ENCODE measurements at places on chromosomes 3 and 15.

GRCh38 chr3:40858364-40859115, 333.8 kb downstream of the ZNF621 start:
- DNase-seq, result no peak

- no peak for DNase-seq
These were observed 62.8 kb upstream of the HERC1 start for GRCh38 chr15:63896336-63897115.

- DNase-seq, result no peak
These were observed 63.1 kb downstream of the TBL1XR1 start for GRCh38 chr3:177133860-177134815.

GRCh38 chr3:153162513-153163392, 727 bp downstream of the RAP2B start:
- DNase-seq, result no peak

DNA sequence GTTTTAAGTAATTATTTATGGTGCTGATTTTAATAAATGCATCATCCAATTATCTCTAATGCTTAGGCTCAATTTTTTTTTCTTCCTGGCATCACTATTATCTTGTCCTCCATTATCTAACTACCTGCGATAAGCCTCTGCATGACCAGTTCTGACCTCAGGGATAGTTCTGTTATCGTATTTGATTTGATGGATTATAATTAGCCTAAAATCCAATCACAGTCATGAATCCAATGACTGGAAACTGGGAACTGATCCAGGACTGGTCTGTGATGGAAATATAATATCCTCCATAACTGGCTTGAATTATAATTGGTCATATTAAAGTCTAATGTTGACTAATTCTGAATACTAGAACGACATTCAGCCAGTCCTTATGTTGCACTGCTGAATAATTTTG, 1.1 kb downstream of the MYH15 start:
- DNase-seq, result no peak

DNA sequence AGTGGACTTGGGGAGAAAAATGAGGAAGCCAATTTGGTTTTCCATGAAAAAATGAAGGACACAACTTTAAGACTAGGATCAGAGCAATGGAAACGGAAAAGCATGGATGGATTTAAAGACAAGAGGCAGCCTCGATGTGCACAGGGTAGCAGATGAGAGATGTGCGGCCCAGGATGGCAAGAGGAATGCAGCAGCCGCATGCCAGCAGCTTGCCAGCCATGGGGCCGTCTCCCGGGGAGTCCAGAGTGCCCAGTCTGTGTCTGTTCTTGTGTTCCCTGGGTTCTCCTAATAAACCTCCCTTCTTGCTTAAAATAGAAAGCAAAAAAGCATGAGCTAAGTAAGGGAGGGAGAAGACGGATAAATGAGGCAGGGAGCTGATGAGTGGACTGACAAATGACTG, 68.0 kb upstream of the IQSEC1 start:
- no peak for DNase-seq

GRCh38 chr15:89361451-89362202, 27.0 kb upstream of the POLG start:
- no peak for DNase-seq

DNA sequence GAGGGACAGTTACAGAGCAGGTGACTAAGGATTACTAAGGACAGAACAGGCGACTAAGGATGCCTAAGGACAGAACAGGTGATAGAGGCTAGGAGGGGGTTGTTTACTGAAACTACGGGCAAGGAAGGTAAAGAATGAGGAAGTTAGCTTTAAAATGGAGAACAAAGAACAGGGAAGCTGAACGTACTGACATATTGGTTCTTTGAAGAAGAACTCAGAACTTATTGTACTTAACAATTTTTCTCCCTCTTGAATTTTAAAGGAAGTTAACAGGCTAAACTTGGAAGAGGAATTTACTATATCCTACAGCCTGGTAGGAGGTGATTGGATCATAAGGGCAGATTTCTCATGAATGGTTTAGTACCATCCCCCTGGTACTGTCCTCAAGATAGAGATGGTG, 290.2 kb downstream of the SHQ1 start:
- DNase-seq, result no peak

GRCh38 chr15:76177491-76178040, 117.8 kb downstream of the TMEM266 start:
- DNase-seq, result no peak

GRCh38 chr3:124981472-124981871, 46.9 kb upstream of the MUC13 start:
- no peak for DNase-seq

DNA sequence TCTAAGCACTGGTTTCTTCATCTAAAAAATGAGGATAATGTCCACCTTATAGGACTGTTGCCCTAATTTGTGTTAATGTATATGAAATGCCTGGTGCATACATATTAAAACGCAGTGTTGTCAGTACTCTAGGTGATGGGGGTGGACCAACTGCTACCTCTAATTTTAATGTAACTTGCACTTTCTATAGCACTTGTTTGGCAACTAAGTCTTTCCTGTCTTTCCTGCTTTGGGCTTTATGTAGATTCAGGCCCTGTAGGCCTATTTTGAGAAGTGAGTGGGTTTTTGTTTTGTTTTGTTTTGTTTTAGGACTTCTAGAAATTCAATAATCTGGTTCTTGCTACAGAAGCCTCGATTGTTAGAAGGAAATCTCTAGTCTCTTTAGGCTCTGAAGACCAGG, 21.2 kb downstream of the SLC7A14 start:
- DNase-seq, result no peak

DNA sequence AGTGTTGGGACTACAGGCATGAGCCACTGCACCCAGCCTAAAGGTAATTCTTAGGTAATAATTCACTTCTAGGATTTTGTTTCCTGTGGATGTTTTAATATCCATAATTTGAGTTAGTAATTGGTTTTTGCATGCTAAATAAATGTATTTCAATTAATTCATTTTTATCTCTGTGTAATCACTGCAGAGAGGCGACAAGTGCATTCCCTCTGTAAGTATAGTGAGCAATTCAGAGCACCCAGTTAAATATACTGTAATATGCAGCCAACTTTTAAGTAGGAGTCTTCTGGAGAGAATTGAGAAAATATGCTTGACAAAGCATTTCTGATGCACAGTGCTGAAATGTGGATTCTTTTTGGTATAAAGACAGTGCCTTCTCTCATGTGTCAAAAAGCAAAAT, 5.7 kb downstream of the TBC1D23 start:
- no peak for DNase-seq

DNA sequence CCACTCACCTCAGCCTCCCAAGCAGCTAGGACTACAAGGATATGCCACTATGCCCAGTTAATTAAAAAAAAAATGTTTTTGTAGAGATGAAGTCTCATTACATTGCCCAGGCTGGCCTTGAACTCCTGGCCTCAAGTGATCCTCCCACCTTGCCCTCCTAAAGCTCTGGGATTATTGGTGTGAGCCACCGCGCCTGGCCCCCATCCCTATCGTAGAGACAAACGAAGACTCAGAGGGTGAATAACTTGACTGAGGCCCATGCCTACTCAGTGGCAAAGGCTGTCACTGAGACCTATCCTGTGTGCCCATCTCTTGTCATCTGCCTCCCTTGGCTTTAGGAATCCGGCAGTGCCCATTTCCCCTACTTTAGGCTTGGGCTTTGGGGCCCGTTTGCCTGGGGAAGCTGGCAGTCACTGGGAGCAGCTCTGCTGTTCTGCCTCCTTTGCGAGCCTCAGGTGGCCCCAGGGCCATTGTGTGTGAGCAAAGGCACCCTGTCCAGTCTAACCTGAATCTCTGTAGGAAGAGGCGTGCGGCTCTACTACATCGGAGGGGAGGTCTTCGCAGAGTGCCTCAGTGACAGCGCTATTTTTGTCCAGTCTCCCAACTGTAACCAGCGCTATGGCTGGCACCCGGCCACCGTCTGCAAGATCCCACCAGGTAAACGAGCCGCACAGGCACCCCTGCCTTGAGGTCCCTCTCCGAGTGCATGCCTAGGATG, 70.1 kb downstream of the AAGAB start:
- DNase-seq, result no peak

DNA sequence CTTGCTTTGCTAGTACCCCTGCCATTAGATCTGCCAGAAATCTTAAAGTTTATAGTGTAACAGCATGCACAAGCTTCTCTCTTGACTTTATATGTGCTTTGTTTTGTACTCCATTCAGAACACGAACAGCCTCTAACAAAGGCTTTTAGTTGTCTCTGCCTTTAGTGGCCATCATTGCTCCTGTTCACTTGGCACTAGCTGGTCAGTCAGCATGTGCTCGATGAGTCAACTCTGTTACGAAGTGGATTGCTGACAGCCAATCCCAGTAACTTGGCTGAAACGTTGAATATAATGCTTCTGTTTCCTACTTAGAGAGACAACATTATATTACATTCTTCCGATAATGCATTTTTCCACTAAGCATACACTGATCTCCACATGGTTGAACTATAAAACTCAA, 349.2 kb downstream of the NAALADL2 start:
- no peak for DNase-seq

DNA sequence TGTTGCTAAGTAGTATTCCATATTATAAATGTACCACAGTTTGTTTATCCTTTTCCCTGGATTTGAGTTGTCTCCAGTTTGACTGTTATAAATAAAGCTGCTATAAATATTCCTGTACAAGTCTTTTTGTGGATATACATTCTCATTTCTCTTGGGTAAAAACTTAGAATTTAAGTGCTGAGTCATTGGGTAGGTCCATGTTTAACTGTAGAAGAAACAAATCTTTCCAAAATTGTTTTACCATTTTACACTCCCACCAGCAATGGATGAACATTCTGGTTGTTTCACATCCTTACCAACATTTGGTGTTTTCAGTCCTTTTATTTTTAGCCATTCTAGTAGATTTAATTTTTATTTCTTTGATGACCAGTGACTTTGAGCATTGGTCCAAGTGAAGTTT, 74.0 kb upstream of the TNFAIP8L3 start:
- no peak for DNase-seq

GRCh38 chr3:176362191-176362731, 835.0 kb downstream of the TBL1XR1 start:
- DNase-seq, result no peak

- no peak for DNase-seq
These were observed 177.9 kb upstream of the DPH6 start for GRCh38 chr15:35723852-35724251.

GRCh38 chr3:167783781-167784180, 48.3 kb downstream of the SERPINI1 start:
- no peak for DNase-seq

DNA sequence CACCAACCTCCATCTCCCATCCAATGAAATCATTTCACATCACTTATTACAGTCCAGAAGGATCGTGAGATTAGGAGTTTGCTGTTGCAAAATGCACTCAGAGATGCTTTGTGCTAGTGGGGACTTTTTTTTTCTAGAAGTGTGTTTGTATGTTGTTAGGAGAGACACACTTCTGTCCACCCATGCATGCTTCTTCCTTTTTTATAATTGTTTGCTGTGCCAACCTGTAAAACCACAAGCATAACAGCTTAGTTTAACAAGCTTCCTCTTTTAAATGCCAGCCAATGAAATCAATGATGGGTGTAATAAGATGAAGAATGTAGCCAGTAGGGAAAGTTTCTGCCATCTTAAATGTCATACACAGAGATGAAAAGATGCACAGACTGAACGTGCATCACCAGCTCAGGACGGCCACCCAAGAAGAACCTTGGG, 305.6 kb upstream of the STT3B start:
- no peak for DNase-seq

GRCh38 chr3:14598143-14598569, 53.4 kb upstream of the CCDC174 start:
- DNase-seq, result no peak

DNA sequence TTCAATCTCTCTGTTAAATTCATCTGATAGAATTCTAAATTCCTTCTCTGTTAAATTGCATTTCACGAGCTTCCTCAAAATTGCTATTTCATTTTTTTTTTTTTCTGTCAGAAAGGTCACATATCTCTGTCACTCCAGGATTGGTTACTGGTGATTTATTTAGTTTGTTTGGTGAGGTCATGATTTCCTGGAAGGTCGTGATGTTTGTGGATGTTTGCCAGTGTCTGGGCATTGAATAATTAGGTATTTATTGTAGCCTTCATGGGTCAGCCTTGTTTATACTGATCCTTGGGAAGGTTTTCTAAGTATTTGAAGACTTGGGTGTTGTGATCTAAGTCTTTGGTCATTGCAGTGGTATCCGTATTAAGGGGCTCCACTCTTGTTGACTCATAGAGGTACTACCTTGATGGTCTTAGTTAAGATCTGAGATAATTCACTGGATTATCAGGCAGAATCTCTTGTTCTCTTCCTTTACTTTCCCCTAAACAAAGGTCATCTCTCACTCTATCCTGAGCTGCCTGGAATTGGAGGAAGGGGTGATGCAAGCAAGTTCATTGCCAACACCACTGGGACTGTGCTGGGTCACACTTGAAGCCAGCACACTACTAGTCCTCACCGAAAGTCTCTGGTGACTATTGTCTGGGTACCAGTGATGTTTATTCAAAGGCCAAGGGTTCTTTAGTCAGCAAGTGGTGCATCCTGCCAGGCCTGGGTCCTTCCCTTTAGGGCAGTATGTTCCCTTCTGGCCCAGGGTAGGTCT, 231.1 kb downstream of the GBE1 start:
- DNase-seq, result no peak

DNA sequence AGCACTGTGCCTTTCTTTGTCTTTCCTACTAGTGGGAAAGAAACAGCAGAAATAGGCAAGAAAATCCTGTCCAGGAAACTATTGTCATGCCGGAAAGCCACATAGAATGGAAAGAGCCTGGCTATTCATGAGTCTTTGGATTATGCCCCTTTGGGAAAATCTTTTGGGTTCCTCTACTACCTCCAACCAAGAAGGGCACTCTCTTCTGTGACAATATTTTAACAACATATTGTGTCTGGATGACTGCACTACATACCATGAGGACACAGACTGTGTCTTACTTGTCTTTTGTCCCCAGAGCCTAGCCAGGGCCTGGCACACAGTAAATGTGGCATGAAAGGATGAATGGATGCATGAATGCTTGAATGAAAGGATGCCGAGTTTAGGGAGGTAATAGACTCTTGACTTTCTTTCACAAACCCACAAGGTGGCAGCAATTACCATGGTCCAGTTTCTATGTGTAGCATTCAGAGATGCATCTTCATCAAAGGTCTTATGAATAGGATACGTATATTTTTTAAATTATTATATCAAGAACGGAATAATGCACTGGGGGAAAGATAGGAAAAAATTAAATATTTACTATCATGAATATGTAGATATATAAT, 30.3 kb downstream of the ARL14 start:
- no peak for DNase-seq

DNA sequence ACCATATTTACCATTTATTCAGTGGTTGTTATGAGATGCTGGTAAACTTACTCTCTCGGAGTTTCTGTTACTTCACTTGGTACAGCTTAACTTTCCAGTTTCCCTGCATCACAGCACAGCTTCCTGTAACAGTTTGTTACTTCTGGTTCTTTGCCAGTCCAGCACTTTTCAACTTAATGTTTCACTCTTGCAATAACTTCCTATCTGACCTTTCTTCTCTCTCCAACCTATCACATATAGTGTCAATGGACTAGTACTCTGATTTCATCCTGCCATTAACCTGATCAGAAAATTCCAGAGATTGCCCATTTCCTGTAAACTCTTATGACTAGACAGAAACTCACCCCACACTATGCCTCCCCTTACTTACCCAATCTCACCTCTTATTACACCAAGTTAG, 3.9 kb upstream of the ATP11B start:
- no peak for DNase-seq
